ENCODE measurements at places on chromosomes 2 and 18.
A peak's percentile ranks its signal among the peaks of the same experiment; 100 is the strongest.

DNA sequence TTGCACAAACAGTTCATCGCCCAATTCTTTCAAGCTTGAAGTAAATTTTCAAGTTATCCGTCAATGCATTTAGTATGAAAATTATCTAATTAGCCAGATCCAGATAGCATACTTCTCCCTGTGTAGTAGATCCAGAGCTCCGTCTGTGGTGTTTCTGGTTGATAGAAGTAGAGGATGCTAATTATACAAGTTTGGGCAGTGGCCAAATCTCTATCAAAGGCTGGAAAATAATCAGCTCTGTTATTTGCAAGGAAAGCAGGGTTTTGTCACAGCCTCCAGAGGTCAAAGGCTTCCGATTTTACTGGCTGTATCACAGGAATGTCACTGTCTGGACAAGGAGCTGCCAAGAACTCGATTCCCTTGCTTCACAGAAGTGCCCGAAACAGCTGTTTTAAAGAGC is 28.6 kb downstream of the LRRC30 start:
- DNase-seq, result no peak

GRCh38 chr2:224407241-224407701 is 5.4 kb upstream of the FAM124B start:
- DNase-seq, result no peak

DNA sequence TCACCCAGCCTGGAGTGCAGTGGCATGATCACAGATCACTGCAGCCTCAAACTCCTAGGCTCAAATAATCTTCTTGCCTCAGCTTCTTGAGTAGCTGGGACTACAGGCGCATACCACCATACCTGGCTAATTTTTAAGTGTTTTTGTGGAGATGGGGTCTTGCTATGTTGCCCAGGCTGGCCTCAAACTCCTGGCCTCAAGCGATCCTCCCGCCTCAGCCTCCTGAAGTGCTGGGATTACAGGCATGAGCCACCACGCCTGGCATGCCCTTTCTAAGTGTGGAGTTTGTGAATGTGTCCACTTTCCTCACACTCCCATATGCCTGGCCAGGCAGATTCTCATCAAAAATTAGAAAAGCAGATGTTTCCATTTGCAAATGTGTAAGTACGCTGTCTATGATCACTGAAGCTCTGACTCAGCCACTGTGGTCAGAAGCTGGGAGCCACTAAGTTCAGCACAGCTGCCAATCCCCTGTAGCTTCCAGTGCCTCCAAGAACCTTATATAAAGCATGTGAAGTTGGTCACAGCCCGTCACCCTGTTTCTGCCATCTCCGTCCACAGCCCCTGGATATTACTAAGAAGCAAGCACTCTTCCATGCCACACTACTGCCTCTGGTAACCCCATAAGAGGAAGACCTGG is 155.4 kb downstream of the FAM210A start:
- DNase-seq, result no peak

- no peak for DNase-seq
Measured at GRCh38 chr2:63003351-63003750, 47.3 kb upstream of the OTX1 start.

- no peak for DNase-seq
Measured at GRCh38 chr2:128921751-128922150, 603.1 kb upstream of the HS6ST1 start.

- DNase-seq, result no peak
Measured at GRCh38 chr2:237051861-237052260, 33.8 kb upstream of the COPS8 start.

GRCh38 chr18:61929881-61930640 is 37.3 kb upstream of the RNF152 start:
- no peak for DNase-seq

DNA sequence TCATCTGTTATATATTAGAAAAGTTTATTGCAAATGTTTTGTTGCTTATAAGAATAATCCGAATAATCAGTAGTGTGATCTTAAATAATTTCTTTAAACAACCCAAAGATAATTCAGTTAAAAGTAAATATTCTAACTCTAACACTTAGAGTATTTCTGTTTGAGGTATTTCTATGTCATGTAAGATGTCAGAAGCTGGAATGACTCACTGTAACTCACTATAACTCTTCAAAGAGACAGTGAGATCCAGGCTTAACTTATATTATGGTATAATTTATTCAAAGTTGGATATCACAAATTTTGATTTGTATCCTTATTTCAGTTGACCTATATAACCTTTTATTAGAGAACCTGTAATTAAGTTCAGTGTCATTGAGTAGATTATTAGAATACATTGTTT is 6.9 kb downstream of the MBD5 start:
- no peak for DNase-seq

DNA sequence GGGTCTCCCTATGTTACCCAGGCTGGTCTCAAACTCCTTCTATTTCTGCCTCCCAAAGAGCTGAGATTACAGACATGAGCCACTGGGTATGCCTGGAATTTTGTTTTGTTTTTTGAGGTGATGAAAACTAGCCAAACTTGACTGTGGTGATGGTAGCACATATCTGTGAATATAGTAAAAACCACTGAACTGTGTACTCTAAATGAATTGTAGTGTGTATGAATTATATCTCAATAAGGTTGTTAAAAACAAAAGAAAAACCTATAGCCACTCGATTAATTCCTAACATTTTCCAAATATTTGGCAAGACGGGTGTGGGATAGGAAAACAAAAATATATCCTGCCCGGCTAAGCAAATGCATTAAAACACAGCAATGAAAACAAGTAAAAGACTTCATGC is 1302.3 kb upstream of the CHAC2 start:
- DNase-seq, result no peak

- no peak for DNase-seq
Measured at GRCh38 chr2:118665784-118666529, 181.5 kb downstream of the EN1 start.

DNA sequence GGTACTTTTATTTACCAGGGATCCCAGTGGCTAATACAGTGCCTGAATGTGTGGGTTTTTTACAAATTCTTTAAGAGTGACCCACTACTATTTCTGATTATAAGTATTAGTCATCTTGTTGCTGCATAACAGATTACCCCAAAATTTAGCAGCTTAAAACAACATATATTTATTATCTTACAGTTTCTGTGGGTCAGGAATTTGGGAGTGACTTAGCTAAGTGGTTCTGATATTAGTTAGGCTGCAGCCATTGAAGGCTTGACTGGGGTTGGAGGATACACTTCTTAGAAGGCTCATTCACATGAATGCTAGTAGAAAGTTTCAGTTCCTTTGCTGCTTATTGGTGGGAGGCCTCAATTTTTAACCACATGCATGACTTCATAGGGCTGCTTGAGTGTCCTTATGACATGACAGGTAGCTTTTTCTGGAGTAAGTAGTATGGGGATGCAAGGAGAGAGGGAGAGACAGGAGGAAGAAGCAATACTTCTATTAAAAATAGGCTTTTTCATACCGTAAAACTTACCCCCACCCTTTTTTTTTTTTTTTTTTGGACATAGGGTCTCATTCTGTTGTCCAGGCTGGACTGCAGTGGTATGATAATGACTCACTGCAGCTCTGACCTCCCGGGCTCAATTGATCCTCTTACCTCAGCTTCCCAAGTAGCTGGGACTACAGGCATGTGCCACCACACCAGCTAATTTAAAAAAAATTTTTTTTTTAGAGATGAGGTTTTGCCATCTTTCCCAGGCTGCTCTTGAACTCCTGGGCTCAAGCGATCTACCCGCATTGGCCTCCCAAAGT is 13.3 kb upstream of the POLE4 start:
- DNase-seq, result no peak

DNA sequence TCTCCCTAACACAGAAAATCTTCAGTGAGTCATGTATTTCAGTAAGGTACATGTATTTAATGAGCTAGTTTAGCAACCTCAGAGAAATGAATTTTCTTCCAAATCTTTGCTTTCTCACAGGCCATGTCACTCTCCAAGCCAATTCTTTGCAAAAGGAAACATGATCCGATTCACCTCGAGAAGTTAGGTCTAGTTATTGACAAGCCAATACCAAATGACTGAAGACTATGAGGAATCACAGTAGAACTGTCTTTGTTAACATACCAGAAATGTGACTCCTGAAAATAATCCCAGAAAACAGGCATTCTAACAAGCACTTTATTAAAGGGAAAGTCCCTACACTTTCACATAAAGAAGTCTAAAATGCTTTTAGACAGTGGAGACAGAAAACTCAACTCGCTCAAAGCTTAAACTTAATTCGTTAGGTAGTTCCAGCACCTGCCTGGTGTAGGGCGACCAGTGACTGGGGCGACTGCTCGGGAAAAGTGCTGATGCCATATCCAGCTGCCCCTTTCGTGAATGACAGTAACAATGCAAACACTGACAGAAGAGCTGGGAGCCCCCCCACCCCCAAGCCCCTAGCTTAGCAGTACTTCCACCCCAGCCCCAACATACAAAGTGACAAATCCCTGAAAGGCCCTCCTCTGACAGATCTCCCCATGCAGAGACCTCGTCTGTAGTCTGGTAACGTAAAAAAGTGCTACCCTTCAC is 1.8 kb downstream of the MEMO1 start:
- peak; percentile 66 for DNase-seq

GRCh38 chr2:158473719-158474392 is 17.1 kb downstream of the PKP4 start:
- no peak for DNase-seq

DNA sequence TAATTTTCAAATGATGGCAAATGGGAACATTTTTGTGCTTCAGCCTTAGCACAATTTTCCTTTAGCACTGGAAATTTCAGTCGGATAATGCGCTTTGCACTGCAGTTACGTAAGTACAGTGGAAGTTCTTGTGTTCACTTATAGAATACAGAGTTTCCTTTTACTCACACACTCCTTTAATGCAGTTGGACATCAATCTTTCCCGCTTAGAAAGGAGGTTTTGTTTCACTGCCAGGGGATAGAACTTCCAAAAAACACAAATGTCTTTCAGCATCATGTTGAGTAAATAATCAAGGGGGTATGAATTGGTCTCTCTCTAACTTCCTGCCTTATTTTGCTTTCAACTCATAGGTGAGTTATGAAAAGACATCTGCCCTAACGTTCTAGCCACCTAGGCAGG is 63.2 kb downstream of the TGFA start:
- no peak for DNase-seq

DNA sequence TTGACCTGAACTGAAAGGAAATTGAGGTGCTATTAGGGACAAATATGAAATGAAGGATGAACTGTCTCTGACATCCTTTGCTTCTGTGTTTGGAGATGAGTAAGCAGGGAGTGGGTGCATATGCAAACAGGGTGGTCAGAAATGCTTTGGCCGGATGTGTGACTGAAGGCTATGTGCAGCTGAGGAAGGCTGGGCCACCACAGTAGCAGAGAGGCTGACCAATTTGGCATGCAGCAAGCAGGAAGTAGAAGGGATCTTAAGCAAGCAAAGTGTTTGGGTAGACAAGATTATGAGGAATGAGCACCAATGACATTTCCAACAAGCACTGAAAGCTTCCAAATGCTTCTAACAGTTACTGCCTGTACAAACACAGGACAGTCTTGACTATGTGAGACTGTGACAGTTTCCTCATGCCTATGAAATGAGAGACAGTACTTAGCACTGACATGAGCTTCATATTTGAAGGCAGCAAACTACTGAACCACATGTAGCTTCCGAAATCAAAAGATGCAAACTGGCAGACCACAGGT is 3.3 kb upstream of the ACTR3 start:
- no peak for DNase-seq

GRCh38 chr18:43484710-43485109 is 207.4 kb upstream of the SYT4 start:
- DNase-seq, result no peak

DNA sequence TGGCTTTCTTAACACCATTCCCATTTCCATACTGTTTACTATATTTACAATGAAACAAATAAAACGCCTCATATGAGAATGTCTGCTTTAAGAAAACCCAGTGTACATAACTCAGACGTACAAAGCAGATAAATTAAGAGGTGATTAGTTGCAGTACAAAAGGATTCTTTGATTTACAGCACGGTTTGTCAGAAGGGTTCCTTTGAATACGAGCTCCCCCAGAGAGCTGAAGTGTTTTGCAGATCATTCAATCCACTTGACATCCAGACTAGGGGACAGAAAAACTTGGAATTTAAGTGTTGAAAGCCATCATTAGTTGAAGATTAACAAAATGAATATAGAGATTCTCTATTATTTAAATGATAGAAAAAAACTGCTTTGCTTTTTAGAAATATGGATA is 72.5 kb downstream of the RAPGEF4 start:
- DNase-seq, result no peak

DNA sequence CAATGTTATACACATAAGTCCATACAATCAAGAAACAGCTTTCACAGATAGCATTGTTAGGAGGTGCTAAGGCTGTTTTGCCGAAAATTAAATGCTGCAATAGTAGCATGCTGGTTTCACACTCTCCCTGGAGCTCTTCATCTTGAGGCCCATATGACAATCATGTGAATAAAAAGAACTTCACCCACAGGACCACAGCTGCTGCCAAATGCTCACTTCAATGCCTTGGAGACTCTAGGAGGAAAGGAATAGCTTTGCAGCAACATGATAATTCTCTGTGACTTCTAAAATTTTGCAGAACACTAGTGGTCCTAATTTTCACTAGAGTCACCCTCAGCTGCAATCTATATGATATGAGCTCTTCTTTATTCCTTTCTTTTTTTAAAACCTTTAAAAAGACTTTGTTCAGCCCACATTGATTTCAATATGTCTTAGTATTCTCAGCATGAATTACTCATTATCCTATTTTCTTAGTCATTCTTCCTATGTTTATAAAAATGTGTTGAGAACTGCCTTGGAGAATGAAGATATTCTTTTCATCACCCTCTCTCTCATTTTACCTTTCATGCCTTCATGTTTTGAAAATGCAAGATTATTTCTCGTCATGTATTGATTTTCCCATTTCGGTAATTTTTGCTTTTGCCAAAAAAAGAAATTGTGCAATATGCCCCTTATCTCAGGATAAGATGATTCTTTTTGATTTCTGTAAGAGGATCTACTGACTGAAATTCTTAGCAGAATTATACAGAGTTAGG is 108.2 kb downstream of the PDE1A start:
- DNase-seq, result no peak

- no peak for DNase-seq
Measured at GRCh38 chr2:229445019-229445418, 173.9 kb upstream of the PID1 start.

GRCh38 chr18:37424507-37424906 is 141.1 kb downstream of the CELF4 start:
- no peak for DNase-seq

DNA sequence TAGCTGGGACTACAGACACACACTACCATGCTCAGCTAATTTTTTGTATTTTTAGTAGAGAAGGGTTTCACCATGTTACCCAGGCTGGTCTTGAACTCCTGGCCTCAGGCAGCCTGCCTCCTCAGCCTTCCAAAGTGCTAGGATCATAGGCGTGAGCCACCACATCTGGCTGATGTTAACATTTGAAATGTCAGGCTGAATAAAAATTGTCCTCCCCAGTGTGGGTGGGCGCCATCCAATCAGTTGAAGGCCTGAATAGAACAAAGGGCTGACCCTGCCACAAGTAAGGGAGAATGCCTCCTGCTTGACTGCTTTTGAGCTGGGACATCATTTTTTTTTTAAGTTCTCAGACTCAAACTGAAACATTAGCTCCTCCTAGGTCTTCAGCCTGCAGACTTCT is 21.0 kb upstream of the RHOB start:
- DNase-seq, result no peak

Measured in erythroblast (primary cell).